Panc1 (cell line): ENCODE measurements at places on chromosomes 2 and 18. TPM values are rescaled to one million over a fixed set of nuclear protein-coding genes. Genes with fewer than 3 reads are reported as not detected.

SPATA3 gene
- total RNA-seq = not detected

TMEM214 gene
- total RNA-seq = 77.8 TPM

DYNAP gene
- total RNA-seq = not detected

ASB18 gene
- total RNA-seq = not detected

NT5DC4 gene
- not detected for total RNA-seq

IL36G gene
- total RNA-seq = not detected

MFSD2B gene
- total RNA-seq = 0.23 TPM

BCL11A gene
- total RNA-seq = 0.33 TPM

C2orf80 gene
- not detected for total RNA-seq

GPAT2 gene
- total RNA-seq = not detected

CXCR1 gene
- not detected for total RNA-seq

SAG gene
- total RNA-seq = not detected

STK11IP gene
- total RNA-seq = 48.2 TPM

STPG4 gene
- total RNA-seq = 0.36 TPM

GKN2 gene
- not detected for total RNA-seq
